ENCODE measurements at places on chromosomes 2 and 18.
A peak's percentile ranks its signal among the peaks of the same experiment; 100 is the strongest.

GRCh38 chr2:9403924-9404323, 19.4 kb downstream of the ITGB1BP1 start:
- no peak for DNase-seq

- DNase-seq = no peak
Measured at GRCh38 chr2:72920318-72921087, 3.2 kb downstream of the EMX1 start.

- DNase-seq = no peak
Measured at GRCh38 chr18:4351005-4351404, 104.1 kb downstream of the DLGAP1 start.

DNA sequence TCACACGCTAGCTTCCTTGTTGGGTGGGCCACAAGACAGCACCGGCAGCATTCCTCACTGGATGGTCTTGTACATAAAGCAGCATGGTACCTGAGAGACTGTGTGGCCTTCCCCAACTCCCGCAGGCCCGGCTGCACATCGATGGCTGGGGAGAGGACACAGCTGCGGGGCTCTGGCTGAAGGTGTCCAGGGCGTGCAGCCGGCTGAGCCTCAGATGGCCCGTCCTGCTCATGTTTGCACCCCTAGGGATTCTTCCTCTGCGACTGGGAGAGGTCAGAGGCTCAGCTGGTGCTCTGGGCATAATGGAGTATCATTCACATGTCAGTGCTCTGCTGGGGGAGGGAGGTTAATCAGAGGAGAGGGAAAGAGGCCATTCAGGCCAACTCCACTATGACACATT, 207.9 kb downstream of the SEPTIN10 start:
- DNase-seq = no peak

- DNase-seq = no peak
Measured at GRCh38 chr2:168120730-168121129, 126.7 kb downstream of the STK39 start.

GRCh38 chr2:176470713-176471112, 201.5 kb downstream of the MTX2 start:
- no peak for DNase-seq

DNA sequence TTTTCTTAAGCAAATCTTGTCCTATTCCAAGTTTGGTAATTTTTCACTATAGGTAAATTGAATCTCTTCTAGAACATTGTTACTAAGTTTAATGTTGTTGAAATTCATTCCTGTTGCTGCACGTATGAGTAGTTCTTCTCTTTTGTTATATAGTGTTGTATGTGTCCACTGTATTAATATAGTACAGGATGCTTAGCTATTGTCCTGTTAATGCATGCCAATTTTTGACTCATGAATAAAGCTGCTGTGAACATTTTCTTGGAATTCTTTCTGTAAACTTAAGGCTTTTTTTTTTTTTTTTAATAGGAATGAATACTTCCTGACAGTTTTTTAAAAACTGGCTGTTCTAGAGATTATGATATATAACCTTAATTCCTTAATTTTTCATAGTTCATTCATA, 326.9 kb downstream of the SLC4A3 start:
- no peak for DNase-seq

- no peak for DNase-seq
Measured at GRCh38 chr18:45059695-45060094, 379.0 kb downstream of the SETBP1 start.

- DNase-seq = no peak
Measured at GRCh38 chr2:3638456-3638810, 19.6 kb upstream of the ALLC start.

DNA sequence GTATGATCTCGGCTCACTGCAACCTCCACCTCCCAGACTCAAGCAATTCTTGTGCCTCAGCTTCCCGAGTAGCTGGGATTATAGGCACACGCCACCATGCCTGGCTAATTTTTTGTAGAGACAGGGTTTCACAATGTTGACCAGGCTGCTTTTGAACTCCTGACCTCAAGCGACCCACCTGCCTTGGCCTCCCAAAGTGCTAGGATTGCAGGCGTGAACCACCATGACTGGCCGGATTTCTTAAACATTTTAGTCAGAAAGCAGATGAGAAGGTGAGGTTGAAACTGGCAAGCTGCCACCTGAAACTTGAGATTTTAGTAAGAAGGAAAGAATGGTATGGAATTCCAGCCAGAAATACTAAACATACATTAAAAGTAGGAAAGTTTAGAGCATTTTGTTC, 31.9 kb downstream of the KLHL23 start:
- no peak for DNase-seq

DNA sequence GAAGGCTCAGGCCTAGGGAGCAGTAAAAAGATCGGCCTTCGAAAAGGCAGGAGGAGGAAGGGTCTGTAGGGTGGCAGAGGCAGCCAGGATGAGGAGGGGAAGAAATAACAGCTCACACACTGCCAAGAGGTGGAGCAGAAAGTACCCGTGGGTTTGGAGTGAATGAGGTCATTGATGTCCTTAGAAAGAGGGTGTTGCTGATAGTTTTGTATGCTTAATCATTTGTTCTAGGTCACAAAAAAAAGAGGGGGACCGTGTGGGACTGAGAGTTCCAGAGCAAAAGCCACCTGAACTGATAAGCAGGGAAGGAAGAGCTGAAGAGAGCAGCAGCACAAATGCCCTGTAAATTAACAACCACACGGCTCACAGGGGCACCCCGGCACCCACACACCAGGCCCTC, 140.4 kb downstream of the FAM161A start:
- no peak for DNase-seq

DNA sequence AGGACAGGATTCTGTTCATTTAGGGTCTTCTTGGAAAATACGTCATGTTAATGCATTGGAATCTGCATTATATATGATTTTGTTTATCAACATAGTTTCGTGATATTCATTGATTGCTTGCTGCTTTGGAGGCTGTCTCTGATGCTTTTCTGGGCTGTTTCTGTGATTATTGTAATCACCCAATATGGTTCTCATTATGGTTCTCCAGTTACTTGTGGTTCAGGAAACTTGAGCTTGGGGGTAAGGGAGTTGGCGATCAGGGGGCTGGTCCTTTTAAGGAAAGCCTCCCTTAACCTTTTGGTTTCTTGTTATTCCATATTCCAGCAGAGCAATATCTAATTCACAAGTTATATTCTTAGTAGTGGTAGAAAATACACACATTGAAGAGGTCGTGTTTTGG, 17.4 kb upstream of the STON1 start:
- no peak for DNase-seq

DNA sequence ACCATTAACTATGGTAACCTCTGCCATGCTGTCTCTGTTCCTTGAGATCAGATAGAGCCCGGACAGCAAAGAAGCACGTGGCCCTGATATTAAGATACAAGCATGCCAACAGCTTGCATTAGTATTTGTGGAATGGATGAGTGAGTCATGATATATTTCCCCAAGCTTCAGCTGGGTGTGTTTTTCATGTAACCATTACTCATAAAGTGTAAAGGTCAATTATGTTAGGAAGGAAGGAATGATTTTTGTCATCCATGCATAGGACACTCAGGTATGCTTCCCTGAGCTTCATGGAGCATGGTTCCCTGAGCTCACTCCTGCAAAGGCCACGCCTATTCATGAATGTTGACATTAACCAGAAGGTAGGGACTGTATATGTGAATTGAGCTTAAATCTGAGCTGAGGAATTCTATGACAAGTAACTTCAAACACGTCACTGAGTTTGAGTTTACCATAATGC, 74.6 kb downstream of the ARL4C start:
- DNase-seq = peak; percentile 76

DNA sequence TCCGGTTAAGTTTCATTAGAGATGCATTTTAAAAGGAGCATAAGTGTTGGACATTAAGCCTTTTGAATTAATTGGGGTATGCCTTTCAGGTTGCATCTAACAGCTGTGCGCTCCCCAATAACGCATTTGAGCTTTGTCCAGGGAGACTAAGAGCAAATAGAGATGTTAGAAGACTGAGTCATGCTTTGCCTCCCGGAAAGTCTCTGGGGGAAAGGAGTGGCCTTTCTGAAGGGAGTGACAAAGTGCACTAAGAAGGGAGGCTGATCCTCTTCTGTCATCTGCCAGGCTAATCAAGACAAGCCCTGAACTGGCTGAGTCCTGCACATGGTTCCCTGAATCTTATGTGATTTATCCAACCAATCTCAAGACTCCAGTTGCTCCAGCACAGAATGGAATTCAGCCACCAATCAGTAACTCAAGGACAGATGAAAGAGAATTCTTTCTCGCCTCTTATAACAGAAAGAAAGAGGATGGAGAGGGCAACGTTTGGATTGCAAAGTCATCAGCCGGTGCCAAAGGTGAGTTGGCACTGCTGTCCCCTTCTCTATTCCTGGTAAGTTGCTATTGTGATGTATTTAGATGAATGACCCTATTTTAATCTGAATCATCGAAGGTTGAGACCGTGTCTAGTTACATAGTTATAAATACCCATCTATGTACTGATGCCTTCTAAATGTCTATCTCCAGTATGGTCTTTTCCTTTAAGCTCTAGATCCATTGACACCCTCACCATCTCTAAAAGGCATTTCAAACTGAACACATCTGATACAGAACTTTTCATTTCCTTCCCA, 12.1 kb downstream of the TTL start:
- no peak for DNase-seq

- DNase-seq = no peak
Measured at GRCh38 chr2:186917866-186918265, 68.9 kb upstream of the ZSWIM2 start.

GRCh38 chr2:17793803-17794354, 22.4 kb upstream of the MSGN1 start:
- no peak for DNase-seq

DNA sequence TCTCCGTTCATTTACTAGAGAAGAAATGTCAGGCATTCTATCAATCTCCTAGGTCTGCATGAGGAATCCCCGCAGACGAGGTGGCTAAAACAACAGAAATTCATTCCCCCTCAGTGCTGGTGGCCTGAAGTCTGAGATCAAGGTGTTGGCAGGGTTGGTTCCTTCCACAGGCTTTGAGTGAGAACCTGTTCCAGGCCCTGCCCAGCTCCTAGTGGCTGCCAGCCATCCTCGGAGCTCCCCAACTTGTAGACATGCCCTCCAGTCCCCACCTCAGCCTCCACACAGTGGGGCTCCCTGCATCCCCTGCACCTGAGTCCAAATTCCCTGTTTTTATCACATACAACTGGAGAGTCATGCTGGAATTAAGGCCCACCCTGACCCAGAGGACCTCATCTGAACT, 145.3 kb upstream of the ALKAL2 start:
- DNase-seq = no peak

- no peak for DNase-seq
Measured at GRCh38 chr2:18540872-18541271, 19.6 kb downstream of the RDH14 start.

DNA sequence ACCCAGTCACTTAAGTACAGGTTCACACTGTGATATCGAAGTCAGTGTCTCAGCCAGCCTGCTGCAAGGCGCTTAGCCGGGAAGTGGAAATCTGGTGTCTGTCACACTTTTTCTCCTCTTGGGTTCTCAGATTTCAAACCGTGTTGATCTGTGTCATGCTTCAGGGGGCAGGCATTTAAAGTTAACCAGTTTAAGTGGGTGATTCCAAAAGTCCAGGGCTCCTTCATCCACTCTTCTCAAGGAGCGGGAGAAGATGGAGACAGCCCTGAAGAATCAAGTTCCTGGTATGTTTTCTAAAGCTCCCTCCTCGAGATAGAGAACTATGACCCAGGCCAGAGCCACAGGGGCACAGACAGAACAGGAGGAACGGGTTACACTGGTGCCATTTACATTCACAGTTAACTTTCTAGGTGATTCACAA, 331.7 kb downstream of the GBX2 start:
- DNase-seq = no peak

GRCh38 chr2:70069049-70069448, 18.2 kb upstream of the PCBP1 start:
- no peak for DNase-seq

DNA sequence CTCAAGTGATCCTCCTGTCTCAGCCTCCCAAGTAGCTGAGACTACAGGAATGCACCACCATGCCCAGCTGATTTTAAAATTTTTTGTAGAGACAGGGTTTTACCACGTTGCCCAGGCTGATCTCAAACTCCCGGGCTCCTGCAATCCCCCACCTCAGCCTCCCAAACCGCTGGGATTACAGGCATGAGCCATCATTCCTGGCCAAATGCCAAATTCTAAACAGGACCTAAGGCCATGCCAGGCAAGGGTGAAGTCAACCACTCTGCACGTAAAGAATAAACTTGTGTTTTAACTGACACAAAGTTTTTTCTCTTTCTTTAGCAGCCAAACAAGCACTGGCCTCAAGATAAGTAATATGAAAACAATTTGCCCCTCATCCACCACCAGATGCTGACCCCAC, 37.4 kb upstream of the SATB2 start:
- DNase-seq = no peak

- DNase-seq = no peak
Measured at GRCh38 chr2:201709747-201710146, 11.3 kb upstream of the MPP4 start.

DNA sequence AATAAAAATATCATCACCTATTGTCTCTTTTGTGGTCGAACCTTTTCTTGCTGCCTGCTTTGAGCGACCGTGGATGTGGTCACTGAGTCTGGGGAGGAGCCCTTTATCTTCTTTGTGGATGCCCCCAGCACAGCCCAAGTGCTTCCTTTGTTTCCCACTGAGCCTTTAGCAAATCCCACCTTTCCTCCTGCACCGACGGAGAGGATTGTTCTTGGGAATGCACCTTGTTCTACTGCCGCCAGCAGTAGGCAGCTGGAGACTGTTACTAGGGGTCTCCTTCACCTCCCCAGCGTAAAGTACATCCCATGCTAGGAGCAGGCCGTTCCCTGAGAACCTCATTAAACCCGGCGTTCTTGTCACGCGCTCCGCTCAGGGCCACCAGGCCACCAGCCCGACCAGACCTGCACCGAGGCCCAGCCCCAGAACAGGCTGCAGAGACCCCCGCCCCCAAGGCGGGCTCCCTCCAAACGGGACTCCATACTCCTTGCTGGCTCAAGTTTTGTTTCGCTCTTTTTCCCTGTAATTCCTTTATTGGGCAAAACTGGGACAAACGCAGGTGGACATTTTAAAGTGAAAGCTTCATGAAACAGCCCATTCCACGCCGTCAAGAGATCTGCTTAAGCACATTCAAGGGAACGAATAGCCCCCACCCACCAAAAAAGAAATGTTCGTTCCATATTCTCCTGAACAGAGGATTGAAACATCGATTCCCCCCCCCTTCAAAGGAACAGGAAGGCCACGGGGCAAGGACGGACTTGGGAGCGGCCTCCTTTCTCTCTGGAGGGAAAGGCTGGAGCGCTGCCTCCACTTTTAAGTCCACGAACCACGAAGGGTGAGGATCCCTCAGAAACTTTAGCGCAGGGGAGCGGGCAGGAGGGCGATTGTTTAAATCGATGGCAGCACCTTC, 1.1 kb upstream of the MAT2A start:
- DNase-seq = no peak

DNA sequence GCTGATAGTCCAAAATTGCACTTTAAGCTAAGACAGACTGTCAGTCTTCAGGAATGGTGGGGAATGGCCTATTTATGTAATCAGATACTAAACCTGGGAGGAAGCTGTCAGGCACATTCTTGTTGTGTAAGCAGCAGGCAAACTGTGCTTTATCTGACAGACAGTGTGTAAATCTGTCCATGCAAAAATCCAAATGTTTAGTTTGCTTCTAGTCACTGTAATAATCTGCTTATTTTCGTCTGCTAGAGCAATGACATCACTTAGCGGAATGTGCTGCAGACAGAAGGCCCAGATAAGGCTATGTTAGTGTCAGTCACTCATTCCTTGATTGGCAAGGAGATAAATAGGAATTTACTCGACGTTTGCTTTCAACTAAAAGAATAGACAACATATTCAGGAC, 263.5 kb downstream of the ZNF407 start:
- no peak for DNase-seq

Measured in pulmonary artery endothelial cell (primary cell).